ENCODE measurements at places on chromosomes 1 and 21. TPM values are rescaled to one million over a fixed set of nuclear protein-coding genes. Genes with fewer than 3 reads are reported as not detected.

DNA sequence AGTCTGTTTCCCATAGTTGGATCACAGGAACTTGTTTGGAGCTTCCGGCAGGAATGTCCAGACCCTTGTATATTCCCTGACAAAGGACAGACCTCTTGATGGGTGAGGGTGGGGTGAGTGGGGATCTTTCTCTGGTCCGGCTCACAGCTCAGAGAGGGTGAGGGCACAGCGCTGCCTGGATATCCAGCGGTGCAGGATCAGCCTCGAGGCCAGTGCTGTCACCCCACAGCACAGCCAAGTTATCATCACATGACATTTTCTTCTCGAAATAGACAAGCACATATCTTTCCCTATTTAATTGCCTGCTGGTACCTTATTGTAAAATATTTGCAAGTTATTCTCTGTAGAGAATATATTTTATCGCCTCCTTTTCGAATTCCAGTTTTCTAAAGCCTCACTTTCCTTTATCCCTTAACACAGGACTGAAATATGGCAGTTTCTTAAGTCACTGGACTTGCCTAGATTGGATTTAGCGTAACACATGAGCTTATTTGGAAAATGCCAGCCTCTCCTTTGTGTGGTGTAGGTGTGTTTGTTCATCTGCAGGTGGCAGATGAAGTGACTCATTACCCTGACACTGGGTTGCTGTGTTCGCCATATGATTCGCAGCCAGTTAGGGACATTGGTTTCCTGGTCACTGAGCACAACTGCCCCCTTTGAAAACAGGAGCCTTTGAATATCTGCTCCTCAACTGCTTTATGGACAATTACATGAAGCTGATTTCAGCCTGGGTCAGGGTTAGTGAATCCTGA lies 21.4 kb downstream of the CLIC6 start:
- DNase-seq = no peak

DNA sequence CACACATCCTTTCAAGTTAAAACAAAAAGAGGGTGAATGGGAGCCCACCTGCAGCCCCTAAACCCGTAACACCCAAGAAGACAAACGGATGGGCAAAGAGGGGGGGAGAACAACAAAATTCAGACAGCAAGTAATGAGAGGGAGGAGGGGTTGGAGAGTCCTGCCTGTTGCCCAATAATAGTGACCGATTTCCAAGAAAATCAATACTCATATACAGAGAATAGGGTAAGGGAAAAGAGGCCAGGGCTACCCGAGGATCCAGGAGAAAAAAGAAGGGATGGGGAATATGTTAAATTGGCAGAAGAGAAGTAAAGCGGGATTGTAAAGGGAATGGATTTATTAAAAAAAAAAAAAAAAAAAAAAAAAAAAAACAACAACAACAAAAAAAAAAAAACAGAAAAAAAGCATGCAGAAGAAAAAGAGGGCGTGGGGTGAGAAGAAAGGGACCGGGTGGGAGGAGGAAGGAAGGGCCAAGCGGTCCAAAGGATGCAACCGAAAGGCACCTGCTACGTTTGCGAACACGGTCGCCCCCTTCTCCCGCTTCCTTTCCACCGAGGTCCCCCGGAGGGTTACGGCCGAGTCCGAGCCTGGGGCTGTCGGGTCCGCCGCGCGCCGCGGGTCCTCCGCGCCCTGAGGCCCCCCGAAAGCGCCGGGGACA lies 930 bp downstream of the SLC30A10 start:
- DNase-seq = no peak

Gene MIXL1
- 0.01 TPM for polyA plus RNA-seq

- no peak for DNase-seq
These were observed 191.1 kb downstream of the PTPRC start for GRCh38 chr1:198829944-198830343.

Gene CD46
- 69.2 TPM for polyA plus RNA-seq

DNA sequence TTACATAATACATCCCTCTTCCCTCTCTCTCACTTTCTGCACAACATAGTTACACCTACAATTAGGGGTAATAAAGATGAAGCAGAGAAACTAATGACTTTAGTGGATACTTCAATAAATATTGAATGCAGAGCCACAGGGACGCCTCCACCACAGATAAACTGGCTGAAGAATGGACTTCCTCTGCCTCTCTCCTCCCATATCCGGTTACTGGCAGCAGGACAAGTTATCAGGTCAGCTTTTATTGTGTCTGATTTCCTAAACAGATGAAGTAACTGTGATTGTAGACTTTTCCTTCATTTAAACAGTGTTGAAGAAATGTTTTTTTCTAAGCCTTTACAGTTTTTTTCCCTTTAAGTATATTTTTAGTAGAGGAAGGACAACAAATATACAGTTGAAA lies 281.6 kb downstream of the TPR start:
- peak; percentile 65 for DNase-seq

Gene AADACL4
- polyA plus RNA-seq = not detected

Gene ERICH3
- polyA plus RNA-seq = 0.07 TPM

Gene RIMKLA
- polyA plus RNA-seq = 0.80 TPM

Gene ZFP69B
- 0.37 TPM for polyA plus RNA-seq

Gene ATAD3C
- 0.49 TPM for polyA plus RNA-seq

- peak; percentile 38 for DNase-seq
These were observed 38.4 kb upstream of the FOXO6 start for GRCh38 chr1:41322835-41323234.

Gene IGSF3
- polyA plus RNA-seq = 4.4 TPM

- DNase-seq = no peak
These were observed 125.4 kb downstream of the TBX15 start for GRCh38 chr1:118862755-118863154.

Gene SGIP1
- polyA plus RNA-seq = 7.5 TPM

Gene CD1E
- 0.35 TPM for polyA plus RNA-seq

Gene GFI1
- polyA plus RNA-seq = 0.09 TPM

GRCh38 chr1:187203257-187203656 lies 374.5 kb downstream of the PLA2G4A start:
- no peak for DNase-seq

- no peak for DNase-seq
These were observed 793.2 kb downstream of the PLA2G4A start for GRCh38 chr1:187621951-187622350.

DNA sequence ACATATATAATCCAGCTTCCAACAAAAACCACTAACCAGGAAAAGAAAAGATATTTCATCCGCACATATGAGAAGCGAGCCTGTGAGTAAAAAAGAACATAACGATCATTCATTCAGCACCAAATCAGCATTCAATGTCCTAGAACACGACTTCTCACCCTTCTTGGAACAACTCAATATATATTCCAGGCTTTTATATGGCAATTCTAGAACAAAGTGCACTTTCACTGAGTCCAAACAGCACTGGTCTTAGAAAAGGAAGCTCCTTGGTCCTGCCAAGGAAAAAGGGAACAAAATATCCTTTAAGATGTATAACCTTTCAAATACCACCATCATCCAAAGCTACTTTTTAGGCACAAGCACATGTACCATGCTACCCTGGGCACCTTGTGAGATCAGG lies 44.5 kb downstream of the RPL5 start:
- no peak for DNase-seq

Gene SERPINC1
- 0.20 TPM for polyA plus RNA-seq

Gene ADGRB2
- polyA plus RNA-seq = 0.91 TPM

GRCh38 chr1:224759135-224759534 lies 143.0 kb downstream of the CNIH3 start:
- DNase-seq = no peak

Gene CR1L
- polyA plus RNA-seq = not detected

DNA sequence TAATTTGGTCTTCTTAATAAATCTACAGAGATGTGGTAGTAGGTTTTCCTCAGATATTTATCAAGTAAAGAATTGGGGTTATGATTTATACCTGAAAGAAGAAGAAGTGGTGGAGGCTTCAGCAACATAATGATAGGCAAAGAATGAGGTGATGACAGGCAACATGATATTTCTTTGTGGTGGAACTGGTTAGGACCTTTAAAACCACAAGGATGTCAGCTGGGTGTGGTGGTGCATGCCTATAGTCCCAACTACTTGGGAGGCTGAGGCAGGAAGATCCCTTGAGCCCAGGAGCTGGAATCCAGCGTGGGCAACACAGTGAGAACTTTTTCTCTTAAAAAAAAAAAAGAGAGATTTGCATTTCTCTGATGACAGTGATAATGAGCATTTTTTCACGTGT lies 34.1 kb upstream of the COL11A1 start:
- no peak for DNase-seq

DNA sequence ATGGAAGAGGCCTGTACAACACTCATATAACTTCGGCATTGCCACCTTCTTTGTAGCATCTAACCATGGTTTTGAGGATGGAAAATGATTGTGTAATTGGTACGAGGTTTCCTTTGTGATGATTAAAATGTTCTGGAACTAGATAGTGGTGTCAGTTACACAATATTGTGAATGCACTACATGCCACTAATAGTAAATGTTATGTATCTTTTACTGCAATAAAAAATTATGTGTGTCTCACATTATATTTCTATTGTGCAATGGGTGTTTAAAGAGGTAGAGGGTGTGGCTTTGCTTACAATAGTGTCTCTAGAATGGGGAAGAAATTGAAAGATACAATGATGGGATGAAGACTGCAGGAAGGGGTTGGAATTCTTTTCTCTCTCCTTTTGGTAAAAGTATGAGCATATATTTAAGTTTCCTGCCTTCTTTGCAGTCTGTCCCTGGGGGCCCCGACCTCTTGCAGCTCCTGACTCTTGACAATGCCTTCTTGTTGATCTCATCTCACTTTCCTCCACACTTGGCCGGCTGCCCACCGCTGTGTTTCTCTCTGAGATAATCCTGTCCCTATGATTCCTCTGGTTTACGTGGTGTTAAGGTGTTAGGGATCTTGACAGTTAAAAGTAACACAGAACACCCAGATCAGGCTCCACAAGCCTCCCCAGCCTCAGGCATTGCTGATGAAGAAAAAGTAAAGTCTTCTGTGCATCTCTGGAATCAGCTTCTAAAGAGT lies 39.3 kb downstream of the MTARC1 start:
- DNase-seq = peak; percentile 34

DNA sequence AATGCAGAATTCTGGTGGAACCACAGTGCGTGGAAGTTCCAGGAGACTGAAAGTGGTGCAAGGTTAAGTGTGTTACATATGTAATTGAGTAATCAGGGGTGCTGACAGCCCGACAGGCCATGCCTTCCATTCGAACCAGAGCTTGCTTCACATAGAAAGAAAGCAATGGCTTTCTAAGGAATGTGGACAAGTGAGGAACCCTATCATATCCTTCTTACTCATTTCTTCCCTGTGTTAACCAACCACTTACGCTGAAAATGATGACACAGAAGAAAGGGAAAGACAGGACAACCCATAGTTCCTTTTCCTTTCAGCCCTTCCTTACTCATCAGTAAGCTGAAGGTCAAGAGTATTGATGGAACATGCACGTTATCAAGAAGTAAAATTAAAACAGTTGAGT lies 48.1 kb upstream of the KCNA3 start:
- DNase-seq = no peak

- no peak for DNase-seq
These were observed 142.3 kb upstream of the EDN2 start for GRCh38 chr1:41626616-41627375.

Gene PLA2G2C
- not detected for polyA plus RNA-seq

DNA sequence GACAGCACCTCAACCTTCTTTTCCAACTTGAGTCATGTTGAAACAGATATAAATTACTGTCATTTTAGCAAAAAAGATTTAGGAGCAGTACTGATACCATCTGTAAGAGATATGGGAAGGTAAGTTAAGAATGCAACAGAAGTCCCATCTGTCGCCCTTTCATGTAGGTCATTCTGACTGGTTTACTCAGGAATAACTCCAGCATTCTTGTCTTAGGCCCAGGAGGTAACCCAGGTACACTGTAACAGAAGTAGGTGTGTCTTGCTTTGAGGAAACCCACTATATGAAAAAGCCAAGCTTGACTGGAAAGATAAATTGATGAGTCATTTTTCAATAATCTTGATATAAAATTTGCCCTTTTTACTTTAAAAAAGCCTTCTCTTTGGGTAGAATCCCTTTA lies 35.4 kb downstream of the PGM1 start:
- DNase-seq = no peak

DNA sequence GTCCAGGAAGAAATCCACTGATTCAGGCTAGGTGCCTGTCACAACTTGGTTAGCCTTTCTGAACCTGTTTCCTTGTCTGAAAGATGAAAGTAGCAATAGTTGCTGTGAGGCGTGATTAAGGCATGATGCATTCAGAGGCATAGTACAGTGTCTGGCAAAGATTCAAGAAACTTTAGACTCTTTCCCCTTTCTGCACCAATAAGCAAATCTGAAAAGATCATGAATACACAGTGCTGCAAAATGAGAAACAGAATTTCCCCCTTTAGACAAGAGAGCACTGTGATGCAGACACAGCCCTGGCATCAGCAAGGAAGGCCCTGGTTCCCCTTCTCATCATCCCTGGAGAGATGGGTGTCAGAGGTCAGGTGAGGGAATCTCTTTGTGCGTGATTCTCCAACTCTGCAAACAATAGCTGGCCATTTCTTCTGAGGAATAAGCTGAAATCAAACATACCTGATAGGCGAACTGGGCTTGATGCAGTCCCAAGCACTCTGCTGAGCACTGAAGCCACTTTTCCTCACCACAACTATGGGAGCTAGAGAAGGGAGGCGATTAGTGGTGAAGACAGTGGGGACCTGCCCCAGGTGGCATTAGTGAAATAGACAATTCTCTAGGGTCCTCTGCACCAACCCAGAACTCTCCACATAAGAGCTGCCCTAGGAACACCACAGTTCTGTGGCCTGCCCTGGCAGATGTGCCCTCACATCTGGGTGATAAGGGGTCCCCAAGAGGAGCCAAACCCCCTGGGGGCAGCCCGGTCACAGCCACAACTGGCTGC lies 41.7 kb downstream of the ITPKB start:
- no peak for DNase-seq

- no peak for DNase-seq
These were observed 645.8 kb upstream of the USP24 start for GRCh38 chr1:55860798-55861519.

Gene FLG2
- polyA plus RNA-seq = not detected

GRCh38 chr1:238466459-238466858 lies 575.7 kb upstream of the ZP4 start:
- DNase-seq = no peak

Gene GJB5
- not detected for polyA plus RNA-seq

- no peak for DNase-seq
These were observed 320.0 kb downstream of the HHAT start for GRCh38 chr1:210648588-210649269.

Gene FCRL6
- polyA plus RNA-seq = 0.12 TPM

DNA sequence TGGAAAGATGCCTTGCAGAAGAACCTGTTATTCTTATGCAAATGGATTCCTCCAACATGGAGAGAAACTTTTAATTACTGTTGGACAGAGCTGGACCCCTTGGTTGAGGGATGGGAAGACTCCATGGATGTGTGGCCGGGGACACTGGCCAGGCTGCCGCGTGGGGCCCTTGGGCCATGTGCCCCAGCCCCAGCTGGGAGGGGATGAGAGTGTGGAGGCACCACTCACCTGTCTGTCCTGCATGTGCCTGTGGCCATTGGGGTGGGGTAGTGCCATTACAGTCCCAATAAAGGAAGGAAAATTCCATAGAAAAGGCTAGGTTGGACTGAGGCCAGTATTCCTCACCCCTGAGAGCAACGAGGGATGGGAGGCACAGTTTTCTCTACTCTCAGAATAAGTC lies 564.5 kb upstream of the PTBP2 start:
- no peak for DNase-seq

Gene RNU1-3
- polyA plus RNA-seq = not detected

- DNase-seq = no peak
These were observed 866 bp upstream of the WNT2B start for GRCh38 chr1:112507921-112508277.
